ENCODE measurements at places on chromosomes 6 and 20.

GRCh38 chr6:140414966-140415620 is 1040.6 kb upstream of the CITED2 start:
- DNase-seq, result no peak

- no peak for DNase-seq
Observed at GRCh38 chr20:63232235-63233060, 3.3 kb upstream of the BIRC7 start.

GRCh38 chr6:16762268-16762549 is 949 bp upstream of the ATXN1 start:
- DNase-seq, result no peak

DNA sequence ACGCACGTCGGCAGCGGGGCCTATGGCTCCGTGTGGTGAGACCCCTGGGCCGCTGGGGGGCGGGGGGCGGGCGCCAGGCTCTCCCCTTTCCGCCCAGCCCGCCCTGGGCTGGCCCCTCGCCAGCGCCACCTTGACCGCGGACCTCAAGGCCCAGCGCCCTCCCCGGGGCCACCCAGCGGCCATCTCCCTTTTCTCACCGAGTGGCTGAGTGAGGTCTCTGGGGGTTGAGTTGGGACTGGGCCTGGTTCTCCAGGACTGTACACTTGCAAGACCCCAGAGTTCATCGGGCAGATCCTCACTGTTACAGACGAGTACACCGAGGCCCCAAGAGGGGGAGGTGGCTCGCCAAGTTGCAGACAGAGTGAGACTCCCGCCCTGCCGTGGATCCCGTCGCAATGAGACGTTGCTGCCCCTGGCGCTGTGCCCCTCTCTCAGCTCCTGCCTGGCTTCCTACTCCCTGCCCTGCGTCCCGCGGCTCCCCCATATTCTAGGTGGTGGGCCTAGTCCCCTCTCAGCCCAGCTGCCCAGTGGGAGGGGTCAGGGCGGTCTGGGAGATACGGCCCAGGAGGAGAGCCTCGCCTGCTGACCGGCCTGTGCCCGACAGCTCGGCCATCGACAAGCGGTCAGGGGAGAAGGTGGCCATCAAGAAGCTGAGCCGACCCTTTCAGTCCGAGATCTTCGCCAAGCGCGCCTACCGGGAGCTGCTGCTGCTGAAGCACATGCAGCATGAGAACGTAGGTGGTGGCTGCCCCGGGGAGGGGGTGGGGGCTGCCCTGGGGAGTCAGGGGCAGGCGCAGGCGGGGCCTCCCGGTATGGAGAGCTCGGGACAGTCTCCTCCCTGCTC is 576 bp downstream of the MAPK13 start:
- DNase-seq, result no peak

DNA sequence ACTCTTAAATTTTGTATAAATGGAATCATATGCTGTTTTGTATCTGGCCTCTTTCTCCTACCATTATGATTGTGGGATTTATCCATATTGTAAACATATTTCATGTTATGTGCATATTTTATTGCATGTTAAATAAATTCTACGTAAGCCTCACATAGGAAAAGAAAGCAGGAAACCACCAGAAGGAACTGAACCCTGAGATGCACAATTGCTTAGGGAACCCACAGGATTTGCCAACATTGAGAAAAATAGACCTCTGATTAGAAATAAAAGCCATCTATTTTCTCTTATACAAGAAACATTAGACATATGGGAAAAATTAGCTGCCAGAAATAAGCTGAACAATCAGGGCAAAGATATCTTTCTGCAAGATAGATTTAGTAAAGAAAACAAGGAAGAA is 111.2 kb upstream of the CARMIL1 start:
- no peak for DNase-seq

DNA sequence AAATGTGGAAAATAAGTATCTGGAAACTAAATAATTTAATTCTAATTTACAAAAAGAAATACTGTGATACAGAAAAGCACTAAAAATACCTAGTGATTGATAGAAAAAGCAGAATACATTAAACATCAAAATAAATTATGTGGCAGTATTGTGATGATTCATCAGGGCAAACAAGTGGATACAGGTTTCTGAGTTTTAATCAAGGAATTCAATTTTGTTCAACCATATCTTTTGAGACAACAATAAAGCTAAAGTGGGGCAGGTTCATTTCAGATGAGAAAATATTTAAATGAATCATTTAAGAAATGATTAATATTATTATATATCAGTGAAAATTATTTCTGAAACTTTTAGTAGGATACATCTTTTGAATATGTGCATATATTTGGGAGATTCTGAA is 49.8 kb downstream of the GRIK2 start:
- DNase-seq, result no peak

GRCh38 chr6:88871498-88871897 is 91.9 kb downstream of the RNGTT start:
- DNase-seq, result no peak
